ENCODE measurements at places on chromosomes 3 and 15.

DNA sequence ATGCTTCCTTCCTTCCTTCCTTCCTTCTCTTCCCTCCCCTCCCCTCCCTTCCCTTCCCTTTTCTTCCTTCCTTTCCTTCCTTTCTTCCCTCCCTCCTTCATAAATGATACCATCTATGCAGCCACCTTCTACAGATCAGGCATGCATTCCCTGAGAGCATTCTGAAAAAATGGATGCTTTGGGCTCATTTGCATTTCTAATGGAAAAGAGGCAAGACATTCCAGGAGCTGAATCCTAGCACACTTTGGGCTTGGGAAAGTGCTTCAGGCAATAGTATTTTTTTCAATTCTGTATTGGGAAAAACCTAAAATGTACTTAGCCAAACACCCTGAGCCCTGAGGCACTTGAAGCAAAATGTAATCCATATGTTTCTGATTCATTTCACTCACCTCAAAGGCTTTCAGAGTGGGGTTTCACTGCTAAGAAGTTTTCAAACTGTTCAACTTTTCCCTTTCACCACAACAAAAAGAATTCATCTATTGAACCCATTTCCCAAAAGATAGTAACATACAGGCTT lies 220.1 kb upstream of the RORA start:
- no peak for DNase-seq

- DNase-seq, result no peak
Measured at GRCh38 chr15:63019511-63020109, 22.9 kb upstream of the TPM1 start.

DNA sequence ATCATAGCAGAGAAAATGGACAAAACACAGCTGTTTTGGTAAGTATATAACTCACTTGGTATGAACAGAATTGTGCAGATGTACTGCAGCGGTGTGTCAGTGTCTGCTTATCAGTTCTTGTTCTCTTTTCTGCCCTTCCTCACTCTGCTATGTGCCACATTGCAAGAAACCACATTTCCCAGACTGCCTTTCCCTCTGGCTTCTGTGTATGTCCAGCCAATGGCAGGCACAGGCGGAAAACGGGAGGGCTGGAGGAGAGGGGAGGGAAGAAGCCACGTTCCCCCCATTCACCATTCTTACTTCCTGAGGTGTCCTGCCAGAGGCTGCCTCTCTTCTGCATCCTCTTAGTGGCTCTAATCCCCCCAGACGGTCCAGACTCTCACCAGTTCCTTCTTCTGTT lies 15.4 kb downstream of the HHLA2 start:
- no peak for DNase-seq

DNA sequence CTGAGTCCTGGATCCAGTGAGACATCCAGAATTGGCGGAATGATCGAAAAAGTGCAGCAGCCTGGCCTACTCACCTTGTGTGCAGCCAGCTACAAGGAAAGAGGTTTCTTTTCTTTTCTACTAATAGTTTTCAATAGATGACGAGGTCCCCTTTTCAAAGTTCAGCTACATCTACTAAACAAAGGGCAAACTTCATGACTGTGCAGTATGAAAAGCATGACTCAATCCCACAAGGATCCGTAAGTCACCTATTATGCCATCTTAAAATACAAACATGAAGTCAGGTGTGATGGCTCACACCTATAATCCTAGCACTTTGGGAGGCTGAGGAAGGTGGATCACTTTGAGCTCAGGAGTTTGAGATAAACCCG lies 16.7 kb downstream of the MIX23 start:
- DNase-seq, result no peak

- DNase-seq, result no peak
Measured at GRCh38 chr3:127735767-127736693, 63.3 kb downstream of the ABTB1 start.

DNA sequence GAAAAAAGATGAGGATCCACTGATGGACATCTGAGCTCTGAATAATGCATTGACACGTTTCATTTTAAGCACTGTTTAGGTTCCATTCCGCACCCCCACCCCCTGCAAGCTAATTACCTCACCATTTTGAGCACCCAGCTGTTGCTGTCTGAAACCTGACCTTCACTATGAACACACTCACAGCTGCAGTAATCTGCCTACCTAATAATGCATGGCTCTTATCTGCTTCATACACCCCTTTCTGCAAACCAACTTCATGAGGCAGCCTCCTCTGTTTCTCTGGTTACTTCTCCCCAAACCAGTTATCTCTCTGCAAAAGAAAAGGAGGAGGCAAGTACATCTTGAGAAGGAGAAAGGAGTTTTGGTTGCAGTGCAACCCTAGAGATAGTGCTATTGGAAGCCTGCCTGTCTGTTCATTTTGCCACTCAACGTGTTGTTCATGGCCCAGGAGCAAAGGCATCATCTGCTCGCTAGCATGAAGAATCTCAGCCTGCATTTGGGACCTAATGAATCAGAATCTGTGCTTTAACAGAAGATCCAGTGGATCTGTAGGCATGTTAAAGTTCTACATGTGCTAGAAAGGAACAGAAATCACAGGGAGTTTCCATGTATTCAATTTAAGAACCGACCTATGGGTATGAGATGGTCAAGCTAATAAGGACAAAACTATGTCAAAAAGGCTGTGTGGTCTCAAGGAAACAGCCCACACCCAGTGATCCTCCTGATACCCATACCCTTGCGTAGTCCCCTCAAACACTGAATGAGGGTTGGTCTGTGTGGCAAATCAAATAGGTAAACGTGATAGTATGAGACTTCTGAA lies 87.2 kb downstream of the MB21D2 start:
- no peak for DNase-seq

DNA sequence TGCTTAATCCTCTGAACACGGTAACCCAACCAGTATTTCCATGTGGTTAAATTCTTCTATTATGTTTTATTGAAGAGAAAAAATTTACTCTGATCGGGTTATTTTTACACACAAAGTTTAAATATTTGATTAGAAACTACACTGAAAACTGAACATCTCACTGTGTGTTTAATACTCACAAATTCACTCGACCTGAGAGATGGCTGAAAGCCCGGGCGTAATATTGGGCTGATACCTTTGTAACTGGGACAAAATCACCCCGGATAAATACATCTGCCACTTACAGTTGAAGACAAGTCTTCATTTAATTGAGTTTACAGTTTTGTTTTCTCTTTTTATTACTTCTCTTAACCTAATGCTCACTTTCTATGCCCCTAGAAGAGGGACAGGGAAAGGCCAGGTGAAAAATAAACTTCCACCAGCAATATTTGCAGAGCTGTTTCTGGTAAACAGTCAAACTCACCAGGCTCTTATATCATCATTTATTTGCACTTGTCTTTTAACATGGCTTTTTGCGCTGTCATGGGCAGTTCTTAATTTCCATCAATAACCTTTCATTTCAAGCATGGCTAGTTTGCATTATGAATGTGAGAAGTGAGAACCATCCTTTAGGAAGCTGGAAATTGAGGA lies 145.6 kb upstream of the TMCO5A start:
- DNase-seq, result no peak

DNA sequence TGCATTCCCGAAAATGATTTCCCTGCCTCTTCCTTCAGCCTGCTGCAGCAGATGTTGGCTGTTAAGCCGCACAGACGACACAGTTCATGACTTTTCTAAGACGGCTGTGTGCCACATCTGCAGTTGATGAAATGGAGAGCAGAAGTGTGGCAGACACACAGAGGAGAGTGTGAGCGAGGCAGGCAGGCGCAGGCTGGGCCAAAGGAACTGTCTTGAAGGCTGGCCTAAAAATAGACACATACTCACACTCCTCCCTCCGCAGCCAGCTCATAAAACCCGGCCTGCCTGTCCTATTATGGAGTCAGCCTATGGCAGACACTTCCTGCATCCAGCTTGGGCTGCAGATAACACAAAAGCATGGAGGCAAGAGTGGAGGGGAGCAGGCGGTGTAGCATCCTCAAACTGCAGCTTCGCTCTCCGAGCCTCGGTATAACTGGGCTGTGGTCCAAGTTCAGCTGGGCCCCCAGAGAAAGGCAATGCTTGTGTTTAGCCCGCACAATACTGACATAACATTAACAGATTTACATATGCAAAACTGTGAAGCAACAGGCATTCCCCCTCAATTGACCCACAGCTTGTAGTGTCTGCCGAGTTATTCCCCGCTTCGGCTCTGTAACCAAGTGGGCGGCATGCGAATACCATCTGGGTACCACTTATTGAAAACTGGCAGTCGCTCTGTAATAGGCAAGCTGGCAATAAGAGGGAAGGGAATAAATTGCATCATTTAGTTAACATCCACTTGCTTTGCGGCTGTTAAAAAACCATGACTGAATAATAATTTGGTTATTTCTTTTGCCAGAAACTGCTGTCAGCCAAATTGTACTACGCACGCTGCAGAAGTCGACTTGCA lies 40.8 kb downstream of the FOXP1 start:
- no peak for DNase-seq

- DNase-seq, result no peak
Measured at GRCh38 chr3:74501007-74501406, 113.5 kb downstream of the CNTN3 start.

- DNase-seq, result no peak
Measured at GRCh38 chr15:90101130-90101968, 919 bp downstream of the IDH2 start.

GRCh38 chr3:37668431-37668817 lies 193.3 kb upstream of the CTDSPL start:
- no peak for DNase-seq

DNA sequence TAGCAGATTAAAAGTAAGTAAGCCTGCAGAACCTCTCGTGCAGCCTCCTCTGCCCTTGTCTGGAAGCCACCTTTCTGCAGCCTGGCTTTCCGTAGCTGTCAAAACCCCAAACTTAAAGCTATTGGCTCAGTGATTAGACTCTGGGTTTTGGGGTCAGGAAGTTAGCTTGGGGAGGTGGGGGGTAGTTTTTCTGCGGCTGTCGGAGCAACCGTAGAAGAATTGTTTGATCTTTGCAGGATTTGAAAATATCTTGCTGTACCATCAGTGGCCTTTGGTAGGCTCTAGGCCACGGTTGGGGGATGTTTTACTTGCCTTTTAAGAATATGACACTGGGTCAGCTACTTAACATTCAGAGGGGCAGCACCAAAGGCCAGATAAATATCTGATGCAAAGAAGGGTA lies 88.4 kb upstream of the RASGRP1 start:
- no peak for DNase-seq

GRCh38 chr3:115095236-115095635 lies 51.9 kb downstream of the ZBTB20 start:
- DNase-seq, result no peak

GRCh38 chr3:143120716-143121240 lies 1.2 kb downstream of the CHST2 start:
- DNase-seq, result no peak

GRCh38 chr3:104564045-104564643 lies 802.6 kb upstream of the ALCAM start:
- DNase-seq, result no peak

Measured in mesenteric fat pad (tissue), 1 donor.